HS-5 (cell line): ENCODE measurements at places on chromosomes 4 and X.

DNA sequence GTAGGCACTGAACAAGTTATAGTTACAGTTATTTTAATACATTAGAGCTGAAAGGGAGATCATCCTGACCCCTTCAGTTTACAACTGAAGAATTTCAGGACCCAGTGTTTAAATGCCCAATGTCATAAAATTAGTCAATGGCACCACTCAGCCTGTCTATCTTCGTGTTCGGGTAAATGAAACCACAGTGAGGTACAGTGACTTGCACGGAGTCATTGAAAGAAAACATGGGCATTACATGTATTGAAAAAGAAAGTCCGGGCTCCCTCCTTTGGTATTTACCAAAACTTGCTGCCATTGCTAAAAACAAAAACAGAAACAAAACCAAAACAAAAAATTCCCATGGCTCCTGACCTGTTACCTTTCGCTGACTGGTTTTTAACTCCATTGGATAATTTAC is 131.7 kb downstream of the SH2D1A start:
- DNase-seq = no peak

- DNase-seq = no peak
Observed at GRCh38 chr4:83605744-83606172, 69.8 kb downstream of the GPAT3 start.

- DNase-seq = no peak
Observed at GRCh38 chr4:24422644-24423043, 161.7 kb downstream of the DHX15 start.

- no peak for DNase-seq
Observed at GRCh38 chr4:64384237-64385203, 24.7 kb downstream of the TECRL start.

DNA sequence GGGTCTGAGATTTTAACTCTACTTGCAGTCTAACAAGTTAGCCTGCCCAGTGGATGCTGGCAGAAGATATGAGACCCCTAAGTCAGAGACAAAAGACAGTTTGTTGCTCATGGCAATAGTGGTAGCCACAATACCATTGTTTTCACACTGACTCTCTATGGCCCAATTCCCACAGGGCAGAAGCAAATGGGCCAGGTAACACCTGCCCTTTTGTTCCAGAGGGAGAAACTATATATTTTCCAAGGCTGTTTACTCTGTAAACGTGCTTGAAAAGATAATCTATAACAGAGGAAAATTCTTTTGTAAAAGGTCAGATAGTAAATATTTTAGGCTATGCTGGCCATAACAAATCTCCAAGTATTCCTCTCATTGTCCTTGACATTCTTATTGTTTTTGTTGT is 57.2 kb upstream of the NPNT start:
- DNase-seq = no peak

DNA sequence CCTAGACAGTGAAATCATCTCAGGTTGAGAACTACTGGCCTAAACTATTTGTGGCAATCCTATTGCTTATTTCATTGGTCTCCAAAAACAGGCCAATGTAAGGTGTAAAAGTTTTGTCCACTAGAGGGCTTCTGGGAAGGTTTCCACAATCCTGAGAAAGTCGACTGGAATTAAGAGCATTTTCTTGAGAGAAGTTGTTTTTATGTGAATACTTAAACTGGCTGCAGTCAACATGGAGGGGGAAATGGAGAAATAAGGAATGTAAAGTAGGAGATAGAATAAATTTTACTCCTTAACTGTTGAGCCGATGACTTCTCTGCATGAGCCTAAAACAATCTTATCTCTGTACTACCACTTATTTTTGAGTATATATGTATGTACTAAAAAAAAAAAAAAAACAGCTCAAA is 11.0 kb upstream of the EIF4E start:
- no peak for DNase-seq

DNA sequence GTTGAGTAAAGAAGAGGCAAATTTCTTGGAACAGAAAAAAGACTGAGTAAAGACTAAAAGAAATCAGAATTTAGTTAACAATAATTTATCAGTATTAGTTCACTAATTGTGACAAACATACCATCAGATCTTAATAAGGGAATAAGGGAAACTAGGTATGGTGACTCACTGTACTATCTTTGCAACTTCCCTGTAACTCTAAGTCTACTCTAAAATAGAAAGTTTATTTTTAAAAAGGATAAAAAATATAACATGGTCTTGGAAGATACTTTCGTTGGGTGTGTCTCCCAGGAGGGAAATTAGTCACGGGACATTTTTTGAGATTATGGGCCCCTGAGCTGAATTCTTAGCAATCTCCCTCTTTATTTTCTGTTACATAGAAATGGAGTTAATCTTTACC is 97.3 kb downstream of the EMCN start:
- no peak for DNase-seq

GRCh38 chr4:189124149-189124758 is 816.4 kb upstream of the FRG1 start:
- no peak for DNase-seq

DNA sequence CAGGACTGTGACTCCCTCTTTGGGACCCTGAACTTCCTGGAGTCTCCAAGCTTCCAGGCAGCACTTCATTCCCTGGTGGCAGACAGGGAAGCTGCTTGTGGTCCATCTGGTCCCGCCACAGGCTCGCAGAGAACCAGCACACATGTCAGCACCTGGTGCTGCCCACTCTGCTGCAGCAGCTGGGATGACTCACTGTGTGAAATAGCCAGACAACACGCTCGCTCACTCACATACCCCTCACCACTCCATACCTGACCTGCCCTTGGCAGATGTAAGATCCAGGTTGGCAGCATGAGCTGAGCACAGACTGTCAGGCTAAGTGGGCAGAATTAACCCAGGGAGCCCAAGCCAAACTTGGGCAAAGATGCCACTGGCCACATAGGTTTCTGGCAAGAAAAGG is 613.5 kb downstream of the PCDH18 start:
- no peak for DNase-seq

GRCh38 chr4:118772081-118772766 is 63.7 kb downstream of the SEC24D start:
- DNase-seq = no peak

GRCh38 chrX:21056622-21057021 is 317.6 kb upstream of the CNKSR2 start:
- DNase-seq = peak; percentile 15

DNA sequence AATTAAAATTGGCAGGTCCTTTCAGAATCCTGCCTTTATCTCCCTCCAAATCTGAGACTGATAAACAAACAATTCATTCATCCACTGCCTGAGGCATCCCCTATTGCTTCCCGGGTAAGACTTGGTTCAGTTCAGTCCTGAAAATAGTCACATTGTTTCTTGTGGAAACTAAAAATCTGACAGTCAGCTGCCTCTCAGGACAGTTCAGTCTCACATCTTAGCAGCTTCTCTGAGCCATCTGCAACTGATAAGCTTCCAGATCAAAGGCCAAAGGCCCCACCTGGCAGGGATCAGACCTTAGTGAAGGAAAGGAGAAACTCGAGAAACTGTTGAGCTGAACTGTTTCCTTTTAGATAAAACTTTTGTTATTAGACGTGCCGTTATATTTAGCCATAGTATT is 264.5 kb downstream of the IL15 start:
- no peak for DNase-seq

- DNase-seq = no peak
Observed at GRCh38 chrX:100980608-100981497, 11.3 kb downstream of the ARL13A start.

GRCh38 chr4:173267711-173268110 is 66.4 kb downstream of the HMGB2 start:
- DNase-seq = no peak

GRCh38 chr4:102529977-102530376 is 28.8 kb downstream of the NFKB1 start:
- DNase-seq = no peak

DNA sequence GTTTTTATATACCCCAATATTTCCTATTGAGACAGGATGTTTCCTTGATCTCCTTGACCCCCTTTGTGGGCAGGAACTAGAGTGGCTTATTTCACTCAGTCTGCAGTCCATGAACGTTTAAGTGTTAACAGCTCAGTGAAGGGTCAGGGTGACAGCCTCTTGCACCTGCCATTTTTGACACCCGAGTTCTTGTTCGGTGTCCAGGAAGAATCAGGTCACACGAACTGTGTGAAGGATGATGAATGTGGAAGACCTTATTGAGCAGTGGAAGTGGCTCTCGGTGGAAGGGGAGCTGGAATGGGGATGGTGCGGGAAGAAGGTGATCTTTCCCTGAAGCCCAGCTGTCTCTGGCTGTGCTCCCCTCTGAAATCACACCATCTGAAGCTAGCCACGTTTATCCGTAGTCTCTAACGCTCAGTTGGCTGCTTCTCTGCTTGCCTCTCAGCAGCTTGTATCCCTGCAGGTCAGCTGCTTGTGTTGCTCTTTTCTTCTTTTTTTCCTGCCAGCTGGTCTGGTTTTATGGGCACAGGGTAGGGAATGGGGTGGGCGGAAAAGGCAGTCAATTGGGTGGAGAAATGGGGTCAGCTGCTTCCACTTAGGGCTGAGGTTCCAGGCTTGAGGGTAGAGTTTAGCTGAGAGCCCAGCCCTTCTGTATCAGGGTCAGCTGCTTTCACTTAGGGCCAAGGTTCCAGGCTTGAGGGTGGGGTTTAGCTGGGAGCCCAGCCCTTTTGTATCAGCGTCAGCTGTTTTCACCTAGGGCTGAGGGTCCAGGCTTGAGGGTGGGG is 29.0 kb upstream of the CCNG2 start:
- DNase-seq = no peak

DNA sequence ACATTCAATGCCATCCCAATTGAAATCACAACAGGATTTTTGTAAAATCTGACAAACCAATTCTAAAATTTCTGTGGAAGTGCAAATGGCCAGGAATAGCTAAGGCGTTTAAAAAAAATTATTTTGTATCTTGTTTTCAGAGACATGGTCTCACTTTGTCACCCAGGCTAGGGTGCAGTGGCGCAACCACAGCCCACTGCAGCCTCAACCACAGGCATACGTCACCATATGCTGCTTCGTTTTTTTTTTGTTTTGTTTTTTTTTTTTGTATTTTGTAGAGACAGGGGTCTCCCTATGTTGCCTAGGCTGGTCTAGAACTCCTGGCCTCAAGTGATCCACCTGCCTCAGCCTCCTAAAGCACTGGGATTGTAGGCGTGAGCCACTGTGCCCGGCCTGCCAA is 24.5 kb downstream of the ZNF41 start:
- DNase-seq = no peak

GRCh38 chrX:39502486-39502885 is 595.3 kb downstream of the BCOR start:
- no peak for DNase-seq

GRCh38 chrX:124275182-124275894 is 57.1 kb upstream of the TEX13D start:
- no peak for DNase-seq

DNA sequence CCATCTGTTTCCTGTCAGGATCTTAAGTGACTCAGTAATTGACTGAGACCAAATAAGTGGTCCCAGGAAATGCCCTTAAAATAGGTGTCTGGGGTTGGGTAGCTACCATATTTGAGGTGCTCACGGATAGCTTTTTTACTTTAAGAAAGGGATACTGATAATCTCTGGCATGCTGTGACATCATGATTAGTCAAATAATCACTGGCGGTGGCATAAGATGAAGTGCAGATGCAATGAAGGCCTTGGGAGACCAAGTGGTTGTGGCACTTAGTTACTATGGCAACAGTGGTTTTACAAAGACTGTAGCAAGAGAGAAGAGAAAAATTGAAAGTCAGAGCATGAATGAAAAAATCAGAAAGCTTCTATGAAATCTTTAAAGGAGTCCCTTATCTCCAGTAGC is 114.5 kb upstream of the SLIT2 start:
- DNase-seq = no peak

- DNase-seq = no peak
Observed at GRCh38 chr4:68693325-68694075, 23.0 kb upstream of the UGT2B15 start.

DNA sequence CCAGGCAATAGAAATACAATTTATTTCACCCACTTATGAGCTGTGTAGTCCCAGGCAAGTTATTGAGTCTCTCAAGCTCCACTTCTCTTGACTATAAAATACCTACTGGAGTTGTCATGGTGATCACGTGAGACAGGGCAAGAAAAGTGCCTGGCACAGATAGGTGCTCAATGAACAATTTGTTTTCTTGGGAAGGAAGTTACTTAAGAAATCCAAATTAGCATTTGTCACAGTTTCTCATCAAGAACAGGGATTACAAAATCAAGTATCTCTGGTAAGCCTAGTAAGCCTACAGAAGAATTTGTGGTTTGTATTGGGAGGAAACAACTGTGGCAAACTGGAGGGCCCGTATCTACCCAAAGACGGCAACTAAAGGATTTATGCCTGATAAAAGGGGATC is 37.5 kb upstream of the RASGEF1B start:
- no peak for DNase-seq
